T47D (cell line): ENCODE measurements at places on chromosomes 5 and 9.

DNA sequence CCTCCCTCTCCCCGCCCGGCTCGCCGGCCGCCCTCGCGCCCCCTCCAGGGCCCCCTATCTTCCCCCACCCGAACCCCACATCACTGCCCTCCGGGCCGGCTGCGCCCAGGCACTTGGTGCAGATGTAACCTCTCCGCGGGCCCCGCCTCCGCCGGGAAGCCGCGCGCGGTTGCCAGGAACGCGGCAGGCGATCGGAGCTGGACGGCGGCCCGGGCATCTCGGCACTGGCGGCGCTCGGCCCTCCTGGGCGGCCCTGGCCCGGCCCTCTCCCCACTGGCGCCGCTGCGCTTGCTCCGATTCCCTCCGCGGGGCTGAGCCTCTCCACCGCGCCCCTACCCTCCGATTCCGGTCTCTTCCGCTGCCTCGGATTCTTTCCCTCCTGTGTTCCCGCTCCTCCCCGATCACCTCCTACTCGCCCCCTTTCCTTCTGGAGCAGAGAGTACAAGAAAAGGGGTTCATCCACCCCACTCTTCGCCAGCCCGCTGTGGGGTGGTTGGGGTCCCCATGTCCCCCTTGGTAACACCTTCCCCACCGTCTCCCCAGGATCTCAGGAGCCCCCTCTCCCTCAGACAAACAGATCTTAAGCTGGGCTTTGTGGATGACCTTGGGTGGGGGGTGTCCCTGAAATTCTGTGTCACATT, 70.6 kb downstream of the C9orf50 start:
- peak; percentile 65 for DNase-seq

- no peak for DNase-seq
Measured at GRCh38 chr5:142176255-142176654, 67.7 kb downstream of the NDFIP1 start.

DNA sequence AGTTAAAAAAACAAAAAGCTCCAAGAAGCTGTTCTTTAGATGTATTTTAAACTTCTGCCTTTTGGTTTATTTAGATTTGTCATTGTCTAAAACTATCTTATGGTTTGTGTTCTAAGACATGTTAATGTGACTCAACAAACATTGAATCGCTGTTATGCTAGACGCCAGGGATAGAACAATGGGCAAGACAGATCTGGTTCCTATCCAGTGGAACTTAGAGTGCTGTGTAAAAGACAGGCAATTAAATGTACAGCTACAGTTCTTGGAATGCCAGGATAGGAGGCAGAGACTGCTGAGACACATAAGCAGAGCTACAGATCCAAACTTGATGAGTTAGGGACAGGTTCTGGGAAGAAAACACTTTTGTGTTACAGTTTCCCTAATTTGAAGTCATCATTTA, 22.4 kb downstream of the LYRM7 start:
- DNase-seq = no peak

DNA sequence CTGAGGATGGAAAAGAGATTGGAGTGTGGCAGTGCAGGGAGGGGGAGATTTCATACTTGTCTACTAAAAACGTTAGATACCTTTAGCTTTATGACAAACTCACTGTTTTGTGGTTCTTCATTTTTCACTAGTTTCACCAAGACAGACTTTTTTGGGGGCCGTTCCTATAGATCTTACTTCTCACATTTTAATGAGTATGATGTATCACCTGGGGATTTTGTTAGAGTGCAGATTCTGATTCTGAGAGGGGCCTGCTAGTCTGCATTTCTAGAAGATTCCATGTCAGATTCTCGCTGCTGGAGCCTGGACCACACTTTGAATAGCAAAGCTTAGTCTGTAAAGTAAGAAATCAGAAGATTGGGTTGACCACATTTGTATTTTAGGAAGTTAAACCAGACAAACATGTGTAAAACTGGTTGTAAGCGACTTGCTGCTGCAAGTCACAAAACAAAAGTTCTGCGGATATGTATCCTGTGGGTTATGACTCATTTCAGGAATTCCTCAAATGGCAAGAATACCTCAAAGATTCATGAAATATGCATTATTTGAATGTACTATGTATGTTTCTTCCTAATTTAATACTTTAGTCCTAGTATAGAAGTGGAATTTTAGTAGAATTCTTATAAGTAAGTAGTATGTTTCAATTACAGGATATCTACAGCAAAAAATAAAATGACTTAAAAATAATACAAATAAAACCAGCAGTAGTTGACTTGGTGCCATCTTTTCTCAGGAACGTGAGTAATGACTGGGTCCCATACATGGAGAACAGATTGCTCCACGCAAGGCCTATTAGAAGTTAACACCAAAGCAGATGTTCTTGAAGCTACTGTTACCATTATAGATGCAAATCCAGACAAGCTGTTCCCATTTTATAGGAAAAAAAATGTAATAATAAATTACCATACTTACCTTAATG, 27.8 kb downstream of the NFIL3 start:
- no peak for DNase-seq
